ENCODE measurements at places on chromosomes 12 and 14.

DNA sequence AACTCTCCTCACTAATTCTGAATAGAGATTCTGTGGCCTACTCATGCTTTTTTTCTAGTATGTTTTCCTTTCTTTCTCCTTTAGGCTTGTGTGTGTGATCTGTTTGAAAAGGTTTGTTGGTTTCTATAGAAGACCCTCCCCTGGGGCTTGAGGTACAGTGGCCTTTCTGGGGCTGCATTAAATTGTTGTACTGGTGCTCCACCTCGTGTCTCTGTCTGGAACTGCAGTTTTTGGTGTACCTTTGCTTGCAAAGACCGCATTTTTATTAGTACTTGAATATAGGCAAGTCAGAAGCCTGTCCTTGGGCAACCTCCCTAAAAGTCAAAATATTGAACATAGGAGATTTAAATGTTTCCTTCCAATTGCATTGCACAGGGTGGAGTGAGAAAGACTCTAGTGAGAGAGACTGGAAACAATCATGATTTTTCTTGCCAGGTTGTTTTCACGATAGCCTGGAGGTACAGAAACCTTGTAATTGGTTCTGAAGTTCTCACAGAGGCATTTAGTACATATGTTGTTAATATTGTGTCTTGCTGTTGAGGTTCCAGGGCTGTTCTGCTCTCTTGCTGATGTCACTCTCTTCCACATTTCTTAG, 39.0 kb downstream of the SLCO1B1 start:
- DNase-seq, result peak; percentile 43

DNA sequence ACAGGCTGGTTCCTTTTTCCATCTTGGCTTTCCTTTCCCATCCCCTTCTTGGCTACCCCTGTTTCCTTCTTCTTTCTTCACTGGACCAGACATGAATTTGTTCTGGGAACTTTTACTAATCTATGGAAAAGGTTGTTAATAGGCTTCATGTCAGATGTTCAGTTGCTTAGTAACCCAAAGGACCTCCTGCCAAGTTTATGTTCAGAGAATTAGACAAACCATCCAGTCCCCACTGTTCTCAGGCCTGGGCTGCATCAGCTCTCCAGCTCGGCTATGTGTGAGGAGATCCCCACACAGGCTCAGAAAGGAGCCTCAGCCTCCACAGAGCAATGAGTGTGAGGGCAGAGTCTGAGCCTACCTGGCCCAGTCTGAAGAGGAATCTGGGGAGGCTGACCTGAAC, 78.0 kb downstream of the AKAP6 start:
- peak; percentile 29 for DNase-seq

DNA sequence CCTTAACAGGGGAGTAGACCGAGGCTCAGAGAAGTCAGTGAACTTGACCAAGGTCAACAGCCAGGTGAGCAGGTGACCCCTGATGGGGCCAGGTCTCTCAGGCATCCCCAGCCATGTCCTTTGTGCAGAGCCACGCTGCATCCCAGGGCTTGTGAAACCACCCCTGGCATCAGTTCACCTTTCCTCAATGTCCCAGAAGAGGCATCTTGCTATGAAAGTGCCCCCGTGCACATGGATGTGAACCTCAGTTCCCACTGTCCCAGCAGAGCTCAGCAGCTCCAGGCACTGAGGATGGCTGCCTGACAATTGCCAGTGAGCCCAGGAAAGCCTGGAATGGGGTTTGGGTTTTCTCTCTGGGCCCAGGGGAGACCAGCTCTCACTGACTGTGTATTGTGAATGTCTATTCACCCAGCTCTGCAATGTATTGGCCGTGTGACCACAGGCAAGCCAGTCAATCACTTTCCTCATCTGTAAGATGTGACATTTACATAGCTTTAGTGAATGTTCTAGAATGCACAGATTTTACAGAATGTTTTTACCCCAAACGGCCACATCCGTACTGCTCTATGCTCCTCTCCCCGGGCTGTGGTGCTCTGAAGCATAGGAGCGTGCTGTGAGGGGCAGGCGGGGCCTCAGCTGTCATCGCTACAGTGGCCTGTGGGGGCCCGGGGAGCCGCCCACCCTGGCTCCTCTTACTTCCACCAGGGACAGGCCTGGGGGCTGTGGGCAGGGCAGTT, 4.9 kb downstream of the CACNA2D4 start:
- no peak for DNase-seq

DNA sequence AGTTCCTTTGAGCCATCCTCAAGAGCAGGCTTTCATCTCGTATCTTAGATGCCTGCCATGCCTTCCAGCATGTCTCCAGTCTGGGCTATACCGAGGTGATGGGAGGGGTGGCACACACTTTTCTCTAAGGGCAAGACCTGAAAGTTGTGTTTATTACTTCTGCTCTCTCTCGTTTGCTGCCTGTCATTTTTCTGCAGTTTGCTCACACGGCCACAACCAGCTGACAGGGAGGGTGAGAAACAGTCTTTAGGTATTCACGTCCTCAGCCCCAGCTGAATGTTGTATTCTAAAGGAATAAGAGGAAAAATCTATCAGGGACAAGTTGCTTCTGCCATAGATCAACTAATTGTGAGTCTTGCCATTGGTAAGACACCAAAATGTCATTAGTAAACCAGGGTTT, 88.0 kb downstream of the TMTC2 start:
- DNase-seq, result no peak

DNA sequence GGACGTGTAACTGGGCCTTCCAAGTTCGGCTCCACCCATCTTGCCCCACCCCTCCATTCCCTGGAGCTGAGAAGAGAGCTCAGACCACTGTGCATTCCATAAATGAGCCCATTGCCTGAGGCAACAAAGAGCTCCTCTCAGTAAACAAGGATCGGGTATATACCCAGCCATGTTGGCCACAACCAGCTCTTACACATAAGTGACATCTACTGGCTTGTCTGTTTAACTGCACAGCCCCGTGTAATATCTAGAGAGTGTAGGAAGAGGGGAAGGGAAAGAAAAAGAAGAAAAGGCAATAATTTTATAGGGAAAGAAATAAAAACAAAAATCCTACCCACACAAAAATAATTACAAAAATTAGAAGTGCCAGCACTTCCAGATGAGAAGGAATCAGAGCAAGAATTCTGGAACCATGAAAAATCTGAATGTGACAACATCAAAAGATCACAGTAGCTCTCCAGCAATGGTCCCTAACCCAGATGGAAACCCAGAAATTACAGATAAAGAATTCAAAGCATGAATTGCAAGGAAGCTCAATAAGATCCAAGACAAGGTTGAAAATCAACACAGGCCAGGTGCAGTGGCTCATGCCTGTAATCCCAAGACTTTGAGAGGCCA, 308.1 kb downstream of the RPAP3 start:
- DNase-seq, result peak; percentile 93

DNA sequence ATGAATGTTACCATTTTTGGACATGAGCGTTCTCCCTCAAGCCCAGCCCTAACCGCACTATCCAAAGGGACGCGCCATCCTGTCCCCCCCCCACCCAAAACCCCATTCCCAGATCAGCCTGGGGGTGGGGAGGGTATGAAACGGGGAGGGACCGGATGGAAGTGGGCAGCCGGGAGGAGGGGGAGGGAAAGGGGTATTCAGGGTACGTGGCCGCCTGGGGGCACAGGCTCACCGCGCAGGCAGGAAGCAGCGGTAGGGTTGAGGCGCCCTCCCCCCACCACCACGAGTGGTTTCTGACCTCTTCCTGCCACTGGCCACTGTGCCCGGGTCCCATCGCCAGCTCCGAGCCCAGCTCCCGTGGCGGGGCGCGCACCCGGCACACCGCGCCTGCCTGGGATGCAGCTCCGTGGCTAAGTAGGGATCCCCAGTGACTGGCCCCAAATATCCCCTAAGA, 1.4 kb downstream of the ACTN1 start:
- DNase-seq, result peak; percentile 99

- no peak for DNase-seq
Measured at GRCh38 chr12:57126561-57126960, 1.7 kb upstream of the LRP1 start.

- DNase-seq, result no peak
Measured at GRCh38 chr14:98913967-98914650, 357.9 kb downstream of the BCL11B start.

DNA sequence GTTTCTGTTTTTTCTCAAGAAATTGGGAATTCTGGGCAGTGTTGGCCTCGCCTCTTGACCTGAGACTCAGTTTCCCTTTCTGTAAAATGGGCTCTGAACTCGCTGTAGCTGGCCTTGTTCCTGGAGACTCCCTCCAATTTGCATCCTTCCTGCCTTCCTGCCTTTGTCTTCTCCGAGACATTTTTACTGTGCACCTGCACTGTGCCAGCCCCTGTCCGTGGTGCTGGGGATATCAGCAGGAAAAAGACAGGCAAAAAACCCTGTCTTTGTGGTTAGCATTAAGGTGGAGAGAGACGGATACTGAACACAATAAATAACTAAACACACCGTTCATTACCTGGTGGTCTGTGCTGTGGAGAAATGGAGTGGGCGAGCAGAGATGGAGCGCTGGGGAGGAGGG, 129.8 kb downstream of the AACS start:
- DNase-seq, result peak; percentile 5

DNA sequence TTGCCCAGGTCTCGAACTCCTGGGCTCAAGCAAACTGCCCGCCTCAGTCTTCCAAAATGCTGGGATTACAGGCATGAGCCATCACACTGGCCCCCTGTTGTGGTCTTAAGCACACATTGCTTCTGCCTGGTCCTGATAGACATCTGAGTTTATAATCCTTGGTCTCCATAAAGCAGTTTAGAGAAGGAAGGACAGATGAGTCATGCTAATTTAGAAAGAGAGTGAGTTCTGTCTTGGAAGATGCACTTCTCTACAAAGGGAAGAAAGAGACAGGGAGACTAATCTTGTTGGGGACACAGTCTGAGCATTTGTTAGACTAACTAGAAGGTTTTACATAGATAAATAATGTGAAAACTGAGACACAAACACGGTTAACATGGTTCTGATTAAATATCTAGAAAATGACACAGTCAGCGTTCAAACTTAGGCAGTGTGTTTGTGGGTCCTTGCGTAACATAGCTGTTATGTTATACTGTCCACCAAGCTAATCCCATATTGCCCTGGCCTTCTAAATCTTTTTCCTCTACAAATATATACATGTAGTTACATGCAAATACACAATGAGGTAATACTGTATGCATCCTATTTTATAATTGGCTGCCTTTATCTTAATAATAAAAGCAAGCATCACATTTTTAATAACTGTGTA, 31.0 kb downstream of the SAMD4A start:
- peak; percentile 78 for DNase-seq

GRCh38 chr12:122336015-122336946, 70.0 kb upstream of the VPS33A start:
- peak; percentile 54 for DNase-seq

- DNase-seq, result no peak
Measured at GRCh38 chr12:6699259-6699988, 1.2 kb downstream of the PIANP start.

- DNase-seq, result peak; percentile 72
Measured at GRCh38 chr14:44961151-44961553, 595 bp downstream of the KLHL28 start.

- no peak for DNase-seq
Measured at GRCh38 chr14:33943096-33943883, 7.6 kb downstream of the EGLN3 start.

DNA sequence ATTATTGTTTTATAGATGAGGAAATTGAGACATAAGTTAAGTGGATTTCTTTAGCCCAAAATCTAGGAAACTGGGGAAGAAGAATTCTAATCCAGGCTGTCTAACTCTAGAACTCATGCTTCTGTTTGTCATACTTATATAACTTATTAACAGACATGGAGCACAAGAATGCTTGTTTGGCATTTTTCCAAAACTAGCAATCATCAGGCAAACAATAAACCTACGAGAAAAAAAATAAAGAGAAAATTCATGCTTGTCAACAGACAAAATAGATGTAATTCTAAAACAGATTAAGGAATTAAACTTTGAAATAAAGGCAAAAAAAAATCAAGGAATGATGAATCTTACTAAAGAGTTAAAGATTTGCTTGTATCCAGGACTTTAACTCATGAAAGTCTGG, 103.1 kb downstream of the METTL25 start:
- no peak for DNase-seq

Data from EH (cell line).